ENCODE measurements at places on chromosomes 11 and 22.
A peak's percentile ranks its signal among the peaks of the same experiment; 100 is the strongest.

DNA sequence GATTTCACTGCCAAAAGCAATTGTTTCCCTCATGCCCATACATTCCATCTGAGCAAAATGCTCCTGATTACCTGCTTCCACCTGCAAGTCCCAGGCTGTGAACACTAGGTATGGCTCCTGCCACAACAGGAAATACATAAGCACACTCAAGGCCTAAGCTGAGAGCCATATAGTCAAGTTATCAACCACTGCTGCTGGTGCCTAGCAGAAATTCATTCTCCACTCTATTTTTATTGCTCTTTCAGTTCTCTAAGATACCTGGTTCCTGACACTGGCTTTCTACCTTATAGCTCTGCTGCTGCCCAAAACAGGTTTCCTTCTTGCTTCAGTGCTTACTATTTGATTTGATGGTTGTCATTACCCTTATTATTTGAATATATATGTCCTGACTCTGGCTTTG is 31.6 kb downstream of the SLC36A4 start:
- DNase-seq, result no peak

DNA sequence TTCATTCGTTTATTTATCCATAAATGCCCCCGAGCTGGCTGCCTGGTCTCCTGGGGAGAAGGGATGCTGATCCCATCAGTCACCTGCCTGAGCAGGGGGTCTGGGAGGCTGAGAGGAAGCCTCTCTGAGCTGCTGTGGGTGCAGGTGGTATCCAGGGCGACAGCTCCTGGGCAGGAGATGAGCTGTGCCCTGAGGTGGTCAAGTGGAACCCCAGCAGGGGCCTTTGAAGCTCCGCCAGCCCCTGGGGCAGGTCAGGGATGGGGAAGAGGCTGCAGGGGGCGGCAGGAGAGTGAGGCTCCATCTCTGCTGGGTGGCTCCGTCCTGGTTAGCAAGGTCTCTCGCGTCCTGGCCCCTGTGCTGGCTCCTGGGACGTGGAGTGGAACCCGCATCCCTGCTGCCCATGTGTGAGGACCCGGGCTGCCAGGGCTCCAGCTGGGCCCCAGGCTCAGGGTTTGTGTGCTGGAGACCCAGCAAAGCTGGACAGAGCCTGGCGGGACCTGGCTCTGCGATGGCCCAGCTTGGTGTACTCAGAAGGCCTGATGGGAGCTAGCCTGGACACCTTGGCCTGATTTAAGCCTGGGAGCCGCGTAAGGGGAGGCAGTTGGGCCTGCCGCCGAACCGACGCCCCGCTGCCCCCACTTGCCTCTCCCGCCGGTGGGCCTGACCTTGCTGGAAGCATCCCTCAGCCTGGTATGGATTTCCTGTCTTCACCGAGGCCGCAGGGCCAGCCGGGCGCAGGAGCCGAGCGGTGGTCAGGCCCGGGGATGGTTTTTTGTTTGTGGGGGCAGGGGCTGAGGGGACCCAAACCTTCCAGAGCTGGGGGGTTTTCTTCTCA is 44.5 kb downstream of the RTN4R start:
- no peak for DNase-seq

DNA sequence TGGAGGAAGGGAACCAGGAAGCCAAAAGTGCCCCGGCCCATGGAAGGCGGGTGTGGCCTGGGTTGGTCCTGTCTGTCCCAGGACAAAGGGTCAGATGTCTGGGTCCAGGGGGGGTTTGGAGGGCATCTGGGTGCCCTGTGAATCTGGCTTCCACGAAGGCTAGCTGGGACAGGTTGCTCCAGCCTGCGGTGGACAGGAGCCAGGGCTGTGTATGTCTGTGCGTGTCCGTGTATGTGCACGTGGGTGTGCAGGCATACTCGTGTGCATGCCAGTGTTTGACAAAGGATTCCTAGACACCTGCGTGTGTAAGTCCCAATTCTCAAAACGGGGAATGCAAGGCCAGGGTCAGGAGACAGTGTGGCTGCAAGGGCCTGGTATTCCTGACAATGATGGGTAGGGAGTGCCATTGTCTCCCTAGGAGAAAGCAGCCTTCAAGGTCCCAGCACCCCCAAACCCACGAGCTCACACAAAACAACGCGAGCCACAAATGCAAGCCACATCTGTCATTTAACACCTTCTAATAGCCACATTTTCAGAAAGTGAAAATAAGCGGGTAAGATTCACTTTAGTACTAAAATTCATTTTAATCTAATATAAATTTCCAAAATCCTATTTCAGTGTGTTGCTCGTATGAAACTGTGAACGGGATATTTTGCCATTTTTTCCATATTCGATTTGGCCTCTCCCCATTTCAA is 78.4 kb upstream of the WNT7B start:
- no peak for DNase-seq

- no peak for DNase-seq
Measured at GRCh38 chr22:32122899-32123298, 36.2 kb downstream of the C22orf42 start.

DNA sequence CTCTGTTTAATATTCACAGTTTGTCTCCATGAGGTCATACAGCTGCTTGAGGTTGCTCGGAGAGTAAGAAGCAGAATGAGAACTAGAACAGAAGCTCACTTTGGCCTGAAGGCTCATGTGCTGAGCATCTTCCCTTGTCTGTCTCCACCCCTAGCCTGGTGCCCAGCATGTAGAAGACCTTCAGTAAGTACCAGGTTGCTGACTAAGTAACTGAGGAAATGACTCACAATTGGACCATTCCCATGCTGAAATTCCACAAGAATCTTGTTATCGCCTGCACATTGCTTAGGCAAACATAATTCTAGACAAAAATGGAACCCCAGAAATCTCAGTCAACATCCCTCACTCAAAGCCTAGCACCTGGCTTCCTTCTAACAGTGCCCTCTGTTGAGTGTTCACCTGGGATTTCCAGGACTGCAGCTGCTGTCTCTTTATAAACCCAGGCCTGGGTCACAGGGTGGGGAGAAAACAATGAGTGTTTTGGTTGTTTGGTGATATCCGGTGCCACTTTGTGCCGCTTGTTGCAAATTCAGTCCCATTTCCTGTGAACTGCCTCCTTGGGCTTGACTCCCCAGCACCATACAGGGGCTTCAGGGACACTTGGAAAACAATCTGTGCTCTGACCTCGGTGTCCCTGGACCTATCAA is 406.8 kb downstream of the ETS1 start:
- DNase-seq, result no peak

DNA sequence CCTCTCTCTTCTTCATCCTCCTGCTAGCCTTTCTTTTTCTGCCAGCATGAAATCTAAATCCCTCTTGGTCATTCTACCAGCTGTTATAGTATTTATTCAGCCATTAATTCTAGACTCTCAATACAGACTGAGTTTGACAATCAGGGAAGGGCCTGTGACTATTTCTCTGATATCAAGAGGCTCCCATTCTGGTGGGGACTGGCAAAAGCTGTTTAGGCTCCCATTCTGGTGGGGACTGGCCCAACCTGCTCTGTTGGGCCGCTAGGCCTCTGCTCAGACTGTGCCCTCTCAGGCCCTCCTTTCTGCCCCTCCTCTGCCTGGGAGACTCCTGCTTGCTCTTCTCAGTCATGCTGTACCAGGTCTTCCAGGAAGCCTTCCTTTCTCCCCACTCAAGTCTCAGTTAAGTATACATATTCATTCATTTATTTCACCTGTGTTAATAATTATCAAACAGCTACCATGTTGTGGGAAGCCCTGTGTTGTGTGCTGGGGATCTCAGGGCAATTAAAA is 323.7 kb upstream of the NARS2 start:
- no peak for DNase-seq

DNA sequence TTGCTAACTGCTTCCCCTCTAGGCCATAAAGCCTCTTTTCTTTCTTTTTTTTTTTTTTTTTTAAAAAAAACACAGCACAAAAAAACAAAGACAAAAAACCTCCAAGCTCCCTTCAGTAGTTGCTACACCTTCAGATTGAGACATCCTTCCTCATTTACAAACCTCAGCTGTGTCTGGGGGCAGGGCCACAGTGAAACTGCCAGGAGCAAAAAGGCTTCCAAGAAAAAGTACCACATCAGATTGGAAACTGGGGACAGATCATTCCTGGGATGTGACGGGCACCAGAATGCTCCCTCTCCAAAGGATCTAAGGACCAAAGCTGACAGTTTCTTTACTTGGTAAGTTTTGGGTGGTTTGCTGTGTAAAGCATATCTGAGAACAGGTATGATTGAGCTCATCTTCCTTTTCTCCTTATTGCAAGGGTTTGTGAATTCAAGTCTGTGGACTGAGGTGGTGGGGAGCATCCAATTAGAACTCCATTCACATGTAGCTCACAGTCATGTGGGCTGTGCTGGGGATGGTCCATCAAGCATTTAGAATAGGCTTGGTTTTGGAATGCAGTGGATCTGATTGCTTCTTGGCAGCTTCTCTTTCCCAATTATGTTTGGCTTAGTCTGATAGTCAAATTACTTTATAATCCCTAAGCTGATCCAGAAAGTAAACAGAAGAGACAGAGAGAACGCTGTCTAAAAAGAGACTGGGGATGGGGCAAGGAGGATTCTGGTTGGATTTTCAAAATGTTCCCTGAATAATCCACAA is 705 bp downstream of the BBOX1 start:
- DNase-seq, result no peak

DNA sequence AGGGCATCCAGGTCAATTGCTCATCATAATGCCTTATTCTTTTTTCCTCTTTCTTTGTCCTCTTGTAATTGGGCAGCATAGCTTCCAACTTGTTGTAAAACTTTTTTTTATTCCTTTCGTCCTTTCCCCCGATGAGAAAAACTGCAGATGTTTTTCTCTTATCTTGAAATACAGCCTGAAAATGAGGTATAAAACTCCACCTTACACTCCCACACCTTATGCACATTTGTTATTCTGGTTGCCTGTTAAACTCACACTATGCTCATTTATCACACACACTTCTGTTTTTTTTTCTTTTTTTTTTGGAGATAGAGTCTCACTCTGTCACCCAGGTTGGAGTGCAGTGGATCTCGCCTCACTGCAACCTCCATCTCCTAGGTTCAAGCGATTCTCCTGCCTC is 1.9 kb upstream of the OR51A2 start:
- no peak for DNase-seq

DNA sequence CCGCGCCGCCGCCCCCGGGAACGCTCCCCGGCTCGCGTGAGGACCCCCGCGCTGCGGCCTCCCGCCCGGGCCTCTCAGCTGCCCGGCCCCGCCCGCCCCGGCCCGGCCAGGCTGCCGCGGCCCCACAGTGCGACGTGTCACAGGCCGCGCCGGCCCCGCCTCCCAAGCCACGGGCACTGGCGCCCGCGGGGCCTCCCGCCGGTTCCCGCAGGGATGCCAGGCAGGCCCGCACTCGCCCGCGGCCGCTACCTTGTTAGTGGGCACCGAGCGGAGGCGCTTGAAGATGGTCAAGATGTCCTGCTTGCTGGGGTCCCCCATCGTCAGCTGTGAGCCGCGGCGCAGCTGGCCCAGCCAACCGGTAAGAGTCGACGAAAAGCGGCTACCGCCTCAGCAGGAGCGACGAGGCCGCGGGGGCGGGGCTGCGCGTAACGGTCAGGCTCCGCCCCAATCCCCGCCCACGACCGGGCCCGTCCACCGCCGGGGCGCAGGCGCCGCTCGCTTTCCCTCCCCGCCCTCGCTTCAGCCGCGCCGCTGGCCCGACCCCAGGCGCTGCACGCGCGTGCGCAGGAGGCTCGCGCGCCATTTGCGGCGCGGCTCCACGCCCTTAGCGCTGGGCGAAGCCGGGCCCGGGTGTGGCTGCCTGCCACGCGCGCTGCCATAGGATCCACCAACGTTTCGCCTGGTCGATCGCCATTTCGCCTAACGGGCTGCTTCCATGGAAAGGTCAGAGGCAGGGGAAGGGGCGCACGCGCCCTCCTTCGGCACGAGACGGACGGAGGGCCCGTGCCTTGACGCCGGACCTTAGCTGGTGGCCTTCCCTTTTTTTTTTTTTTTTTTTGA is at the start of gene ARFGAP3:
Gene ARFGAP3, minus strand, starts transcription at position 409 of the 840 bp plus-strand sequence. Its CDS starts 91 bp downstream, at position 318.
- peak; percentile 94 for DNase-seq

DNA sequence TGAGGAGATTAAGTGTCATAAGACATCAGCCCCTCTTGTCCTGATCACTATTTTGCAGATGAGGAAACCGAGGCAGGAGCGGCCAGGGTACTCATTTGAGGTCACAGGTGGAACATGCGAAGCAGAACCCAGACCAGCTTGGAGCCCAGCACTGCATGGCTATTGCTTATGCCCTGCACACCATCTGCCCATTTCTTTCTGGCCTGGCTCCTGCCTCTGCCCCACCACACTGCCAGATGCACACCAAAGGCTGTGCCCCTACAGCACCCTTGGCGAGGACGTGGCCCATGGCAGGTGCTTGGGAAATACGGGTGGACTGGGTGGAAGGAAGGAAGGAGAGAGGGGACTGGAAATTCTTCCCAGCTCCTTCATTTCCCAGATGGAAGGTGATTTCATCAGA is 222.9 kb downstream of the CTTN start:
- DNase-seq, result no peak

DNA sequence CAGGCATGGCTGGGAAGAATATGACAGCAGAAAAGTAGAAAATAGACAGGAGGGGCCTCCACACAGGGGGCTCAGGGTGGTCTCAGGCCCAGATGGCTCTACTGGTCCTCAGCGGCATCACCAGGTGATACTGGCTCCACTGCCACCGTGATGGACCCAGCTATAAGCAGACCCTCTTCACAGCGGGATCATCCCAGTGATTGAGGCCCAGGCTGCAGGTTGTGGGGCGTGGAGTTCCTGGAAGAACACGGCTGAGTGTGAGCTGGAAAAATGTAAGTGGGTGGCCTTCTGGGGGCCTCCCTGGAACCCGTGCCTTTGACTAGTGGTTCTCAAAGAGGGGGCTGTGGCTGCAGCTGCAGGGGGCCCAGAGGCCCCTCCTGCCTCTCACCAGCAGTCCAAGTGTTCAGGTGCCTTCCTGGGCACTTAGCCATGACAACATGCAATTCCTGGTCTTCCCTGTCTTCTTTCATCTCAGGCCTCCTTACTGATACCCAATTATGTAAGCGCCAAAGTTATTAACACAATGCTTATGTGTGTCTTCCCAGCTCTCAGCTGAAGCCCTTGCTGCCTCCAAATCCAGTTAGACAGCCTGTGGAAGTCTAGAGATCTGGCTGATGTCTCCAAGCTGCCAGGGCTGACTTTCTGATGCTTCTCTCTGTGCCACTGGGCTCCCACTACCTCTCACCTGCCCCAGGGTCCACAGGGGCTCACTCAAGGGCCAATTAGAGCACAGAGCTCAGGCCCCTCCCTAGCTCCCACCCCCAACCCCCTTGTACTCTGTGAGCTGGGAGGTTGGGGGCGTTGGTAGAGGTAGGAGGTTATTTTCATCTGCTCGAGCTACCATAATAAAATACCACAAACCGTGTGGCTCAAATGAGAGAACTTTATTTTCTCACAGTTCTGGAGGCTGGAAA is 110.1 kb upstream of the LMO1 start:
- no peak for DNase-seq

DNA sequence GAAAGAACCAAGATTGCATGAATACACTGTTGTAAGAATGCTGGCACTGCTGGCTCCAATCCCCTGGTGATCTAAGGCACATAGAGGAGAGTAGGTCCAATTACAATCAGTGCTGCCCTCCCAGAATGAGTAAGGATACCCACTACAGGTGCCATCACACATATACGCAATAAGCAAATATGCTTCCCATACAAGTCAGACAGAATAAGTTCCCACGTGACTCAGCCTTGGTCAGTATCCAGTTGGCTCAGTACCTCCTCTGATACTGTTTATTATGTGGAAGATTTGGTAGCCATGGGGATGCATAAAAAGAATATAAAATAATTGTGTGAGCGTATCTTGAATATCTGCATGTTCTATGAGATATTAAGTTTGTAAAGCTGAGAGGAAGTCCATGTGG is 8.9 kb upstream of the OR2D3 start:
- no peak for DNase-seq

- no peak for DNase-seq
Measured at GRCh38 chr11:134453441-134453840, 41.4 kb upstream of the B3GAT1 start.

- DNase-seq, result peak; percentile 56
Measured at GRCh38 chr11:1889224-1889930, 2.3 kb downstream of the PRR33 start.

- no peak for DNase-seq
Measured at GRCh38 chr11:68269414-68270081, 2.2 kb downstream of the C11orf24 start.

Data from activated T-cell treated with anti-CD3 and anti-CD28 coated beads for 24 hours (primary cell).